ENCODE measurements at places on chromosomes 4 and X.

DNA sequence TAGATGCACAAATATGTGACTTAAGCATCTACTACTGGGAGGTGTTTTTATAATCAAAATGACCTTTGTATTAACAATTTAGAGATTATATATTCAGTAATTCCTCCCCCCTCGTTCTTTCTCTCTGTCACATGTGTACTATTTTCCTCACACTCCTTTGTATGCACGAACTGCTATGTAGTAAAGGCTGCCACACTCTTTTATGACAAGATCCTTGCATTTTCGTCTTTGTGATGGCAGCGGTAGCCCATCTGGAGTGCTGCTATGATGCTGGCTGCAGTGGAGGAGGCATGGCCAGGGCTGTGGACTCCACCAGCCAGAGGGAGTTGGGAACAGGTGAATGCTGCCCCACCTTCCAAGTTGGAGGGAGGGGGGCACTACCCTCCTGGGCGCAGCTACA lies 216.3 kb downstream of the NSUN7 start:
- DNase-seq, result no peak

DNA sequence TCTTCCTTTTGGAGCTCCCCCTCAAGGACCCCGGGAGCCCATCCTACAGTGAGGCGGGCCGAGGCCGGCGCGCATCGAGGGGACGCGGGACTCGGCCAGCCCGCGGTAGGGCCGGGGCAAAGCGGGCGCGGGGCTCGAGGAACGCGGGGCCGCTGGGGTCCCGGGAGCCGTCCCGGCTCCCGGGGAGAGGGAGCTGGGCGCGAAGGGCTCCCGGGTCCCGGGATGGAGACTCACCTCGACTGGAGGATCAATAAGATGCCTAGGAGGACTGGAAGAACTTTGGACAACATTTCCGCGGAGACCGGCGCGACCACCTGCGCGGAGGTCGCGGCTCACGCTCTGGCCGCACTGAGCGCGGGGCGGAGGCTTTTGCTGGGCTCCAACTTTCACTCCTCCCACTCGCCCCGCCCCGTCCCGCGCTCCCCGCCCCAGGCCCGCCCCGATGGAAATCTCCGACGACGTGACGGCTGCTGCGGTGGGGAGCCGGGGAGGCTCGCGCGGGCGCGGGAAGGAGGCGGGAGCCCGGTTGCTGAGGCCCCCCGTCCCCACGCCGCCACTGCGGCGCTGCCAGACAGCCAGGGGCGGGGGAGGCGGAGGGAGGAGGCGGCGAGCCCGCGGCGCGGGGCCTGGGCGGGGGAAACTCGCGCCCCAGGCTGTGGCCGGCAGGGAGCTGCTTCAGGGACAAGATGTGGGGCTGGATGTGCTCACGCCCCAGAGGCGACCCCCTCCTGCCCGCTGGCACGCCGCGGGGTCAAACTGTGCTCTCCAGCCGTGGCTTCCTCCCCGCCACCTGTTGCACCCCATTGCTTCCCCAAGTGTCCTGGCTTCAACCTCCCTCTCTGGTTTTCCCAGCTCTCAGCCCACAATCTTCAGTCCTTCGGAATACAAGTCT lies at the start of gene GABRE:
Gene GABRE, minus strand, starts transcription at position 341 of the 892 bp plus-strand sequence. Its CDS starts 51 bp downstream, at position 290.
- peak; percentile 17 for DNase-seq

- DNase-seq, result no peak
Measured at GRCh38 chr4:105112274-105112673, 34.4 kb upstream of the TET2 start.

DNA sequence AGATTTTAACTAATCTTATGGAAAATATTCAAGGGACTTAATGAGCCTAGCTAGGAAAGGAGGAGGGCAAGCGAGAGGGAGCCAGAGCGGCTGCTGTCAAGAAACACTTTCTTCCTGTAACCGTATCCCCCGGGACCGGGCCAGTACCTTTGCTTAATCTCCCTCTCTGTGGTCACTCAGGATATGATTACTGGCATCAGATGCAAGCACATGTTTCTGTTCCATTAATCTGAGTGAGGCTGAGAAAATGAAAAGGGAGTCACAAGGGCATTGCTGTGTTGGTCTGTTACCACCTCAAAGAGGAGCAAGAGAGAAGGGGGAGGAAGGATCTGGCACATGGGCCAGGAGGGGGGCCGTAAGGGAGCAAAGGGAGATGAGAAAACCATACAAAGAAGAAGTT lies 356.7 kb upstream of the GATB start:
- DNase-seq, result no peak

DNA sequence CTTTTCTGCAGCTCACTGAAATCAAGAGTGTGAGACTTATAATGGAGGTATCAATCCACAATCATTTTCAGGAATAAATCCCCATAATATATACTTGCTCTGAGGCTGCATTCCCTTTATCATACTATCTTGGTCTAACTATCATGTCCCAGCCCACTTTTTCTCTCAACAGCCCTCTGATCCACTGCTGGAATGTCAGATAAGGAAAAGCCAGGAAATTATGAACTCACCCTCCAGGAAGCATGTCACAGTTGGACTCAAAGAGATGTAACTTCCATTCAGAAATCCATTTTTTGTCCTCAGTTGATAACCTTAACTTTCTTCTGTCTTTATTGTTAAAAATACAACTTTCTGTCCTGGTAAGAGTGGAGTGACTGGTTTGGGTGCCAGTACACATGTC lies 144.9 kb downstream of the PCDH19 start:
- DNase-seq, result no peak

DNA sequence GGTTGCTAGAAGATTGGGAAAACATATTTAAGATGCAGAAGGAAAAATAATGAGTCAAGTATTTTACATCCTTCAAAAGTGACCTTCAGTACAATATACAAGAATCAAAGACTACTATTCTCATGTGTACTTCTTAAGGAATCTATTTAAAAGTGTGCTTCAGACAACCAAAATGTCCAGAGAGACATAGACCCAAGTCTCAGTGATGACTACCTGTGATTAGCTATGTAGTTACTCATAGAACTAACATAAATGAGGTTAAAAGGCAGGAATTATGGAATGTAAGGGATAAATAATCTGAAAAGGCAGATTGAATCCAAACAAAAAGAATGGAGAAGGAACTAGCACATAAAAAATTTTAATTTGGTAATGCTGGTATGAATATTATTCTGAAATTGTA lies 634.7 kb upstream of the FAM241A start:
- DNase-seq, result no peak

DNA sequence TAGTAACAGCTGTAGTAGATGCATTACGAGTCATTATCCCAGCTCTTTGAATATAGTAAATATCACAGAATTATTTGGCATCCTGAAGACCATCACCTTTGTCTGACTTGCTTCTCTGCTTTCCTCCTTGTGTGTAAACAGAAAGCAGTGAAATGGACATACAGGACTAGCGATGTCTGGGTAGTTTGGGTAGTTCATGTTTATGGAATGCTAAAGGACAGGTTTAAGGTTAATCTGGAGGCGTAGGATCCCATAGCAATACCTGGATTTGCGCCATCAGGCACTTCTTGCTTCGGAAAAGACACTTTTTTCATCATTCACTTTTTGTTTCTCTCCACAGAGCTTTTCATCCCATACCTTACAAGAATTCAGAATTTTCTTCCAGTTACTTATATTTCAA lies 232.2 kb downstream of the GPAT3 start:
- DNase-seq, result no peak

GRCh38 chr4:182923796-182924340 lies 6.7 kb upstream of the DCTD start:
- DNase-seq, result no peak

DNA sequence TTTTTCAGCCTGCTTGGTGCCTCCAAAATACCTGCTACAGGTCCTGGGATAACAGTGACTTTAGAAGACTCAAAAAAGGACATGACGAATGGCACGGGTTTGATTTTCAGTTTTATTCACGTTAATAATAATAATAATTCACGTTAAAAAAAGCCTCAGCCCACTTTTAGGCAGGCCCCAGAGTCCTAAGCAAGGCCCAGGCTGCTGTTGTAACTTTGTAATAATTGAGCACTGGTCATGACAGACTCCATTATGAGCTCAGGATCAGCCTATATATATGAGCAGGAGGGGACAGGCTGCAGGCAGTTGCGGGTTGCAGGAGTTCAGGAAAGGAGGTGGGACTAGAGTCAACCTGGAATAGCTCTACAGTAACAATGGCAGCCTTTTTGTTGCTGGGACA lies at the start of gene TMEM31:
Gene TMEM31, plus strand, starts transcription at position 301 of the 400 bp plus-strand sequence. CDS start 1,350 bp downstream, outside the sequence.
- no peak for DNase-seq

DNA sequence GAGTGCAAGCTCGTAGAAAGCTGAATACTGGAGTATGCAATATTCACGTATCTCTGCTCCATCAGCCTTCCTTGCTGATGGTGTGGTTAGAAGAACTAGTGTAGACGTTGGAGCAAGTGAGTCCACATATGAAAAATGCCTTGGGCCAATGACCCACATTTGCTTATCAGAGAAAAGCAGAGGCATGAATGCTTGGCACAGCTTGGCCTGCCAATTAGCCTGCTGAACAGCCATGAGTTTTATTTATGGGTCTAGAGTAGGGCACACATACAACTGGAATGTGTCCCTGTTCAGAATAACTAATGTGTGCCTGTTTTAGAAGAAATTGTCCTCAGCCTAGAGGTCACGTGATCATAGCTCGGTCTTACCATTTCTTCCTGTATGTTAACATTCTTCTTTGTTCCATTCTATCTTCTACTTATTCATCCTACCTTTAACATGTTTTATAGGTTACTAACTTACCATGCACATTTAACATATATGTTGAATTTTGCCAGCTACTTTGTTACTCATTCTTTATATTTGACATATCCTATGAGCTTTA lies 432.7 kb upstream of the AADAT start:
- DNase-seq, result no peak

DNA sequence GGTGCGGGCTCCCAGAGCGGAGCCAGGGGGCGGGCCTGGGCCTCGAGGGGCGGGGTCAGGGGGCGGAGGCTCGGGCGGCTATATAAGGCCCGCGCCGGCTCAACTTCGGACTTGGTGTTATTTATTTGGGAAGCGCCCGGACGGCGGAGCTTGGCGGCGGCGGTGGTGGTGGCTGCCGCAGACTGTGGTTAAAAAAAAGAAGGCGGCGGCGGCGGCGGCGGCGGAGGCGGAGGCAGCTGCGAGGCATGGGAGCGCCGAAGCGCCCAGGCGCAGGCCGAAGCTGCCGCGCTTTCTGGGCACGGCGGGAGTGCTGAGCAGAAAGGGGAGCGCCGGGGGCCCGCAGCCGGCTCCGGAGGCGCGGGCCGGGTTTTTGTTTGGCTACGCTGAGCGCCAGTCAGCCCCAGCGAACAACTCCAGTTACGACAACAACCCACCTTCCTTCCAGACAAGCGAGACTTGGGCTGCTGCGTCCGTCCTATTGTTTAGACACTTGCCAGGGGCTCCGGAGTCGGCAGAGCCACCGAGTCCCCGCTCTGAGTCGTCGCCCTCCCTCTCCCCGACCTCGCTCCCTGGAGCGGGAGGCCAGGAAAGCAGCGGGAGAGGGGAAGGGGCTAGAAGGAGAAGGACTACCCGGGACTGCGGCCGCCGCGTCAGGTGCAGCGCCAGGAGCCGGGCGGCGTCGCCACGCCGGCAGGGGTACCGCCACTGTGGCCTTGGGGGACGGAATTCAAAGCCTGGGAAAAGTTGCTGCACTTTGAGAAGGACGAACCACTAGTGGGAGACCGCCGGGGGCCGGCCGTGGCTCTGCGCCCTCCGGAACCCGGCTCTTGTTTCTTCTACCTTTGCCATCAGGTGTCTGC lies at the start of gene SLIT2:
Gene SLIT2, plus strand, starts transcription at position 110 of the 860 bp plus-strand sequence. CDS start 1,911 bp downstream, outside the sequence.
- peak; percentile 54 for DNase-seq

- DNase-seq, result no peak
Measured at GRCh38 chr4:82063017-82063416, 310.8 kb downstream of the HNRNPD start.

DNA sequence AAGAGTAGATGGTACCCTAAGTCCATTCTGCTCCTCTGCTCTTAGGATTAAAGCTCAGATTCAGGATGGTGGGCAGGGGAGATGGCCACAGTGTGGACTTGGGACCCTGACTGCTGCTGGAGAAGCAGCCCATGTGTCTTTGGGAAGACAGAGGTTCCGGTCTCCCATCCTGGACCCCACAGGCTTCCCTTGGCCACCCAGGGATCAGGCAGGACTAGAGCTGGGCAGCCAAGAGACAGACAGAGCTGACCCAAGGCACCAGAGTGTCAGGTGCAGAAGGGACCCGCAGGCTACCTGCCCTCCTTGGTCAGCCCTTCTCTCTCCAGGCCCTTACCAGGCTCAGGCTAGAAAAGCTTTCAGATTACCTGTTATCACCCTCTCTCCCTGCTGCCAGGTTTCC lies 25.7 kb upstream of the SHROOM4 start:
- no peak for DNase-seq

- no peak for DNase-seq
Measured at GRCh38 chr4:76957004-76957738, 7.6 kb downstream of the SEPTIN11 start.

DNA sequence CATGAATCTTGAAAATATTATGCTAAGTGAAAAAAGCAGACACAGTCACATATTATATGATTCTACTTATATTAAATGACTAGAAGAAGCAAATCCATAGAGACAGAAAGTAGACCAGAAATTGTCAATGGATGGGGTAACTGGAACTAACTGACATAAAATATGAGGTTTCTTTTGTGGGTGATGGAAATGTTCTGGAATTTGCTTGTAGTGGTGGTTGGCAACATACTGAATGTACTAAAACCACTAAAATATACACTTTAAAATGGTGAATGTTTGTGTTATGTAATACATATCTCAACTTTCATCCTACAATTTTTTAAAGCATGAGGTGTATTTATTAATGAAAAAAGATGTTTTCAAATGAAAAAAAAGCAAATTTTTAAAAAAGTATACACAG lies 14.7 kb downstream of the CNOT6L start:
- no peak for DNase-seq

DNA sequence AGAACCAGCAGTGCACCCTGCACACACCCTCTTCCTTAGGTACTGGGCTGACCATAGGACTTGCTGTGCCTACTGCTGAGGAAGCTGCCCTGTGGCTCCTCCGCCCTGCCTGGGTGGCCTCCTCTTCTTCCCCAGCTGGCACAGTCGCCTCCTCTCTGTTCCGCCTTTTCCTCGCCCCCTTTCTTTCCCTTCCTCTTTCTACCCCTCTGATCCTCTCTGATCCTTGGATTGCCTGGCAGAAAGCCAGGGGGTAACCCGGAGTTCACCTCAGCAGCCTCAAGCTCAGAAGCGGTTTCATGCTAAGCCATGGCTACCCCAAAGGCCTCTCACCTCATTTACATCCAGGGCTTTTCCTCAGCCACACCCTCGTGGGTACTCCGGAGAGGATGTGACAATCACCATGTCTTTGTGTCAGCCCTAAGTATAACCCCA lies 136.2 kb downstream of the SMIM20 start:
- no peak for DNase-seq

- DNase-seq, result no peak
Measured at GRCh38 chrX:40260146-40260747, 162.5 kb upstream of the BCOR start.

DNA sequence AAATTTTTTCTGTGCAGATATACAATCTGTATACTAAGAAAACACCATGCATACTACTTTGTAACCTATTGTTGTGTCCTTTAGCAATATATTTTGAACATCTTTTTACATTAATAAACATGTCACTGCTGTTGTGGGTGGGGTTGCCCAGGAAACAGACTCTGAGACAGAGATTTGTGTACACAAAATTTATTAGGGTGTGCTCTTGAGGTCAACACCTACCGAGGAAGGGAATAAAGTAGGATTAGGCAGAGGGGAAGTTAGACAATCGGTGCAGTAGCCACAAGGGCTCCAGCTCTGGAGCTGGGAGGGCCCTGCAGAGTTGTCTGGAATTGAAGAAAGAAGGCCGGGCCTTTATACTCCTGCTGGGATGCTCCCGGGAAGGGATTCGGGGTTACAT lies 56.4 kb downstream of the CXorf58 start:
- no peak for DNase-seq

- DNase-seq, result no peak
Measured at GRCh38 chrX:1493877-1494510, 41.3 kb upstream of the ASMTL start.

All from NCI-H226 (cell line).